Stimulated activated CD4-positive, alpha-beta T cell treated with anti-CD3 and anti-CD28 coated beads, Interleukin-4, amount 100 ng/mL, for 48 hours (primary cell): ENCODE measurements at places on chromosomes 13 and 19.

- DNase-seq: no peak
Measured at GRCh38 chr13:88764103-88764502, 1092.9 kb downstream of the SLITRK5 start.

DNA sequence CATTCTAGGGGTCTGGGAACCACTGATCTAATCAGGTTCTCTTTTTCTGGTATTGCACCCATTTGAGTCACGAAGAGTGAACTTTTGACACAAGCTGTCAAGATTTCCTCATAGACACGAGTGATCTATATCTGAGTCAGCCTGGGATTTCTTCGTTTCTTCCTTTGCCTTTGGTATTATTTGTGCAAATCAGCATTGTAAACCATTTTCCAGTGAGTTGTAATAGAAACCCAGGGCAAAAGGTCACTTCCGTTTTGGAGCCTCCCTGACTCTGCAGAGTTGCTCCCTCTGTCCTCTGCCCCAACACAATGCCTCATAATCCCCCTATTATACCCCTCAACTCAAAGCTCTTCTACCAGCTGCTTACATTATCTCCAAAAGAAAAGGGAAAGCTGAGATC, 615.1 kb downstream of the EFNB2 start:
- no peak for DNase-seq

- peak; percentile 43 for DNase-seq
Measured at GRCh38 chr19:48480558-48481500, 11.7 kb downstream of the CYTH2 start.

DNA sequence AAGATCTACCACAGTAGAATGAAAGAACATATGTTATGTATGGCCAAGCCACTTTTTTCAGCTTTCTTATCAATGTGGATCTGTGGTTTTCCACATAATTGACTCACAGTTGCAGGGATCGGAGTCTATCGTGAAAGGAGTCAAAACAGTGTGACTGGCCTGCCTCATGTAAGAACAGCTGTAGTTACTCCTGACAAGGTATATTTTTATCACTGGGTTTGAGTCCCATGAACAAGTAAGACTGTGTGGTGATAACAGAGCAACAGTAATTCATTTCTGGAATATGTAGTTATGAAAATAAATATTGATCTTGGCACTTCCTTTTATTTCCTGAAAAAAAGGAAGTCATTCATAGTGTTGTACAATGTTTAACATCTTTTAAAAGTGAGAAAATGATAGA, 416.6 kb downstream of the KLF12 start:
- DNase-seq: peak; percentile 18

DNA sequence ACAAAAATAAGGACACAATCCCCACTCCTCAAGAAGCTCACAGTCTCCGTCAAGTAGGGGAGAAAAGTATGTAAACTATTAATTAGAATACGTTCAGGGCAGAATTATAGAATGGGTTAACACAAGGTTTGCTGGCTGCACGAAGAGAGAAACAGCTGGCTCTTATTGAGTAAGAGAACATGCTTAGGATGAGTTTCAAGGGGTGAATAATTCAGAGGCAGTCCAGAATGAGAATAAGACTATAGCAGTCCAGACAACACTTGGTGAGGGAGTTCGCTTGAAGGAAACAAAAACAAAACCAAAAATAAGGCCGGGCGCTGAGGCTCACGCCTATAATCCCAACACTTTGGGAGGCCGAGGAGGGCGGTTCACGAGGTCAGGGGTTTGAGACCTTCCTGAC, 61.9 kb downstream of the THSD1 start:
- DNase-seq: no peak

GRCh38 chr19:48741129-48741999, 954 bp upstream of the RASIP1 start:
- DNase-seq: peak; percentile 60

DNA sequence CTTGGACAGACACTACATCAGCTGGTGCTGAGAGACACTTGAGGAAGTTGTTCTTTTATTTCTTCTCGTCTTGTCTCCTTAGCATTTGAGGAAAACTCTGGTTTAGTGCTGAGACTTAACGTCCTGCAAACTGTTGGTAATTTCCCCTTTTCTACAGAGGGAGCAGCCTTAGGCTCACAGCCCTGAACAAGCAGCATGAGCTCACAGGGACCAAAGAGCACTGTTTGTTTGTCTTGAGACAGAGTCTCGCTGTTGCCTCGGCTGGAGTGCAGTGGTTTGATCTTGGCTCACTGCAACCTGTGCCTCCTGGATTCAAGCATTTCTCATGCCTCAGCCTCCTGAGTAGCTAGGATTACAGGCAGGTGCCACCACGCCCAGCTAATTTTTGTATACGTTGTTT, 5.5 kb downstream of the ZNF805 start:
- no peak for DNase-seq

- no peak for DNase-seq
Measured at GRCh38 chr13:60757501-60758215, 360.6 kb downstream of the TDRD3 start.

DNA sequence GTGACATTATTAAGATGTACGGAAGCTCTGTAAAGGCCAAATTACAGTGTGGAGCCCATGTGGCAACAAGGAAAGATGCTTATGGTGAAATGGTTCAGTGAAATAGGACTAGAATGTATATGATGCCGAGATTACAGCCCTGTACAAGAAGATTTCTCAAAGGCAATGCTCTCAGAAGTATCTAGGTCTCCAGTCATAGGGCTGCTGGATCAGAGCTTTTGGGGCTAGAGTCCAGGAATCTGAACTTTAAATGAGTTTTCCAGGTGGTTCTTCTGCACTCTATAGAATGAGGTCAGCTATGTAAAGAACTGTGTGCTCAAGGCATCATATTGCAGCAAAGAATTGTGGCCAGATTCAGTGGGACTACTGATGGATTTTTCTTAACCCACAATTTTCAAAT, 75.4 kb upstream of the STK24 start:
- DNase-seq: no peak

- no peak for DNase-seq
Measured at GRCh38 chr13:94411747-94412146, 67.7 kb downstream of the DCT start.

- DNase-seq: no peak
Measured at GRCh38 chr13:104975272-104975671, 1560.2 kb downstream of the EFNB2 start.

- no peak for DNase-seq
Measured at GRCh38 chr19:18612051-18612771, 459 bp upstream of the TMEM59L start.
